SIG-M5 (cell line): ENCODE measurements at places on chromosomes 3 and 15.
A peak's percentile ranks its signal among the peaks of the same experiment; 100 is the strongest.

- no peak for DNase-seq
These were observed at the start of gene DNAH1 for GRCh38 chr3:52315977-52316764. DNAH1 (plus strand) TSS chr3:52316319; CDS start chr3:52322443, 6,124 bp downstream.

- DNase-seq: no peak
These were observed 785.2 kb downstream of the DIPK2A start for GRCh38 chr3:144756704-144757440.

DNA sequence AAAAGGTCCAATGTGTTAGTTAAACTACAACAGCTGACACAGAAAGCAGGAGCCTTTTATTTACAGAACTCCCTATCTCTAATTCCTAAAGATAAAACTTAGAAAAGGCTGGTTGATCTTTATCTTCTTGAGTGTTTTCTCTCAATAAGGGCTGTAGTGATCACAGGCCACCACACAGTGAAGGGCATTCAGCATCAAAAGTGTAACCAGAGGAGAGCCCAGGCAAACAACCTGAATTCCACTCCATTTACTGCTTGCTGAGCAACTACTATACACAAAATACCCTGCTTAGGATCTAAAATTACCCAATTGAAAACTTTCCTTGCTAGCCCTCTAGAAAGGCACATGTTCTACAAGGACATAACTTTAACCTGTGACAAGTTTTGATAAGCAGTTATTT lies 122.7 kb downstream of the MEIS2 start:
- DNase-seq: no peak

DNA sequence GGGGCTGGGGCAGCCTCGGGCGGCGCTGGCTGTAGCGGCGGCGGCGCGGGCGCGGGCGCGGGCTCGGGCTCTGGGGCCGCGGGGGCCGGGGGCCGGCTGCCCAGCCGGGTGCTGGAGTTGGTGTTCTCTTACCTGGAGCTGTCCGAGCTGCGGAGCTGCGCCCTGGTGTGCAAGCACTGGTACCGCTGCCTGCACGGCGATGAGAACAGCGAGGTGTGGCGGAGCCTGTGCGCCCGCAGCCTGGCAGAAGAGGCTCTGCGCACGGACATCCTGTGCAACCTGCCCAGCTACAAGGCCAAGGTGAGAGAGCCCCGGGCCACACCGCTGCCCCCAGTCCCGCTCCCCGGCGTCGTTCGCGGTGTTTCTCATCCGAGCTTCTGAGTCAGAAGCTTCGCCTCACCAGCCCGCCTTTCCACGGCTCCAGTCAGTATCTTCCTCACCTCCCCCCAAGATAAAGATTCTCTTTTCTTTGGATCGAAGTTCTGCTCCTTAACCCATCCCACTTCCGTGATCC lies 600 bp downstream of the FBXO45 start:
- no peak for DNase-seq

- DNase-seq: no peak
These were observed 52.8 kb downstream of the ZMAT3 start for GRCh38 chr3:179018808-179019207.

DNA sequence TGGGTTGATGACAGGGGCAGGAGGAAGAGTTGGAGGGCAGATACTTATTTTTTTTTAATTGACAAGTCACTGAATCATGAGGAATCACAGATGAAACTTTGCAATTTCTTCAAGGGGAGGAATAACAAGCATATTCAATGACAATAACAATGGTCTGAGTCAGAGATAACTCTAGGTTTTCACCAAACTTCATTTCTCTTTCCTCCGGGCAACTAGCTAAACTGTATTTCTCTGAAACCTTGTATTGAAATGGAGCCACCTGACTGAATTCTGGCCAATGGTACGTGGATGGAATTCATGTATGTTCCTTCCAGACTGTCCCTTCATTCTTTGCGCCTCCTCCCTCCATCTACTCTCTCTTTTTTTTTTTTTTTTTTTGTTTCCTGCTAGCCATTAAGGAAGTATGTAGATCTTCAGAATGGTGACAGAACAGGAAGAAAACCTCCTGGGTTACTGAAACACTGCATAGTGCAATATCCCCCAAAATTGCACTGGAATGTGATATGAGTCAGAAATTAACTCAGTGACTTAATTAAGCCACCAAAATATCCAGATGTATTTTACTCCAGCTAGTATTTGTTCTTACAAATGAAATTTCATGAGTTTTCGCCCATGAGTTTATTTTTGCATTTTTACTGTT lies 495.4 kb downstream of the OTOL1 start:
- DNase-seq: no peak

DNA sequence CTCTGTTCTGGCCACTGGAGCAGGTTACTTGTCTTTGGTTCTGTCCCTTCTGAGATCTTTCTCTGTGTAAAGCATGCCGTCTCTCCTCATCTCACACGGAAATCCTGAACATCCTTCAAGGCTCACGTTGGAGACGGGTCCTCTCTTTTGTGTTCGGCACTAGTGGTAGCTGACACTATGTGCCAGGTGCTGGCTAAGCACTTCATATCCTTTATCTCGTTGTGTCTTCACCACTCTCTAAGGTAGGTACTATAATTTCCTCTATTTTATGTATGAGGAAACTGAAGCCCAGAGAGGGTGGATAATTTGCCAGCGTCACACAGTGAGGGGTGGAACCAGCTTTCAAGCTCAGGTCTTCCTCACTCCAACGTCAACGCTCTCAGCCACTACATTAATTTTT lies 1.2 kb downstream of the IFT122 start:
- DNase-seq: no peak

GRCh38 chr15:70048578-70049514 lies 48.9 kb downstream of the TLE3 start:
- DNase-seq: no peak

GRCh38 chr3:33372218-33373081 lies 67.8 kb downstream of the UBP1 start:
- DNase-seq: peak; percentile 36

DNA sequence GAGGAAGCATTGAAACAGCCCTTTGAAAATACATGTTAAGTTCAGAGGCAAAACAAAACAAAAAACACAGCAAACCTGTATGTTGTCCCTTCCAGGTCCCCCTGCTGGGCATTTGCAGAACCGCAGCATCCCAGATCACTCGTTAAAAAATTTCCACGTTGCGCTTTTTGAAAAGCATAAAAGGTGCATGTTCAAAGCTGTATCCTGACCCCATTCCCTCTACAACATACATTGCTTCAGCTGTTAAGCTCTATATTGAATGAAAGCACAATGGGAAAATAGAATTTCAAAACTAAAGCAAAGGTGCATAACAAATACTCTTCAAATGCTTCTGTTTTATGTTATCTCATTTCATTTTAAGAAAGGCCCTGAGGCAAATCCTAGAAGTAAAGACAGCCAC lies 328.3 kb downstream of the THSD4 start:
- DNase-seq: no peak

DNA sequence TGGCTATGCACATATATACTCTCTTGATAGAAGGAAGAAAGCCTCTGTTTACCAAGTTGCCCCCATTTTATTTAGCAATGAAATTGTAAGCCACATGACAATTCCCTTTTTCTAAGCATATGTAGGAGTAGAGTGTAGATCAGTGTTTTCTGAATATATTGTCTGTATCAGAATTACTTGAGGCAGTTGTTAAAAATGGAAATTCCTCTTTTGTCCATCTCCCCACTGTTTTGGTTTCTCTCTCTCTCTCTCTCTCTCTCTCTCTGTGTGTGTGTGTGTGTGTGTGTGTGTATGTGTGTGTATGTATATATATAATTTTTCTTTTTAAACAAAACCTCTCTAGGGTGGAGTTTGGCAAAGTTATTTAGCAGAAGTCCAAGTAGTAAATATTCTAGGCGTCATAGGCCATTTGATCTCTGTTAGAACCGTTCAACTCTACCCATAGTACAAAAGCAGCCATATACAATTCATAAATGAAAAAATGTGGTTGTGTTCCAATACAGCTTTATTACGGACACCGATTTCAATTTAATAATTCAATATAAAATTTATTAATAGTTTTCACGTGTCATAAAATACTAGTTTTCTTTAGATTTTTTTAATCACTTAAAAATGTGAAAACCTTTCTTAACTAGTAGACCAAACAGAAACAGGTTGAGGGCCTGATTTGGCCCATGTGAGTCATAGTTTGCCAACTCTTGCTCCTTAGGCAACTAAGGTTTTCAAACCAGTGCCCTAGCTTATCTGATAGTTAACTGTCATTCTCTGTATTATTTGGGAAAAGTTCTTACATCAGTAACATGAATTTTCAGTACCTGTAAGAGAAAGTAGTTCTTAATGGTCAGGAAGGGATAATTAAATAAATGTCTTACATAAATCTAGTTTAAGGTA lies 39.8 kb downstream of the UBE2E1 start:
- DNase-seq: no peak

GRCh38 chr3:138449490-138449889 lies 15.1 kb downstream of the ESYT3 start:
- no peak for DNase-seq

GRCh38 chr3:129654131-129654530 lies 47.7 kb upstream of the PLXND1 start:
- no peak for DNase-seq

DNA sequence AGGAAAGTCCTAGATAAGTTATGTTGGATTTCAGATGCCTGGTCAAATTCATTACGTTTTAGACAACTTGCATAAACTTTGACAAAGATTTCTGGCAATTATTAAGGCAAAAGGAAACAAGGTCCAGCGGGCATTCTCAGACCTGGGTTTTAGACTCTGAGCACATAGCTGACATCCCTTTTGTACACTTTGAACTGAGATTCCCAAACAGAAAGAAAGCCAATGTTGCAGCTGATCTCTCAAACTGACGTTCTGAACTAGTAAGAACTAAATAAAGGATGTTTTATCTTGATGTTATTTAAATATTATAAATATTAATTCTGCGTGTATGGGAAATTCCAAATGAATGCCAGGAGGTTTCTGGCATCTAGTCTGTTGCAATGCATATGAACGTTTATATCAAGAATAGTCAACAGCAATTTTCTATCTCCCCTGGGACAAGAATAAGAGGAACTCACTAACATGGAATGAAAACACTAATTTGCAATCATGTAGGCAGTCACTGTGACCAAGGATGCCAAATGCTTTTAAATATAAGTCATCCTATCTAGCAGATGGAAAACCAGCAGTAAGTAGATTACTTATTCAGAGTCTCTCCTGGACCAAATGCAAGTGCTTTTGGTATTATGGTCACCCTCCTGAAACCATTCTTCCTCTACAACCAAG lies 202.1 kb downstream of the GREM1 start:
- DNase-seq: no peak

DNA sequence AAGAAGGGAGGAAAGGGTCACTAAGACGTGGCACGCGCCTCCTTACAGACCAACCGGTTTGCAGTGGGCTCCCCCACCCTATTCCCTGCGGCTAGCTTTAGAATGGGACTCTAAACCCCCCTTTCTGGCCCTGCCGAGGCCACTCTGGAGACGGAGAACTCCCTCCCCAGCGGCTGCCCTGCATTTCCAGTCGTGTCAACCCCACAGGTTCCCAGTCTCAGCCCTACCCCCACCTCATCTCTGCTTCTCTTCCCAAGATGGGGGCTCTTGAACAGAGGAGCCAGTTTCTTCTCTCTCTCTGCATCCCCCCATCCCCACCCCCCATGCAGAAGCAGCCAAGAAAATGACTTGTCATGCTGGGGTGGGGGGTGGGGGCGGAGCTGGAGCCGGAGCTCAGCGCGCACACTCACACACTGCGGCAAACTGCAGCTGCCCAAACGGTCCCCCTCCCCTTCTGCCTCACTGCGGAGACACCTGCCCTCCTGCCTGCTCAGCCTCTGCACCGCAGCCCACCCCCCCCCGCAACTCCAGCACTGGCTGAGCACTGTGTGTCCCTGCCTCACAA lies 871 bp downstream of the MAP1A start:
- DNase-seq: no peak

DNA sequence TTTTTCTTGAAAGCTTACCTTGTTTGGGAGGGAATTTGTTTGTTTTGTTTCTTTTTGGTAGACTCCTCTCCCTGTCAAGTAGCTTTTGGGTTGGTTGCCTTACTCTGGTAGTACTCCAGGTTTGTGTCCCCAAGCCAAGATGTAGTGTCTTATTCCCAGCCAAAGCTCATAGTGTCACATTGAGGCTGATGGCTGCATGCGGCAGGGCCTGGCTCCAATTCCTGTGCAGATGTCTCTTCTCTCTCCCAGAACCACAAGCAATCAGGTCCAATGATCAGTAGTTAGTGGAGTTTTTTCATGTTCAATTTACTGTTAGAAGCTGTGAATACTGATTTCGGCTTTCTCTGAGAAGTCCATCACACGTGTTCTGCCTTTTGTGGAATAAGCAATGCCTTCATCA lies 221.1 kb upstream of the THBS1 start:
- no peak for DNase-seq
